ENCODE measurements at places on chromosomes 2 and 18.

GRCh38 chr2:168494190-168494711, 38.2 kb downstream of the CERS6 start:
- no peak for DNase-seq

DNA sequence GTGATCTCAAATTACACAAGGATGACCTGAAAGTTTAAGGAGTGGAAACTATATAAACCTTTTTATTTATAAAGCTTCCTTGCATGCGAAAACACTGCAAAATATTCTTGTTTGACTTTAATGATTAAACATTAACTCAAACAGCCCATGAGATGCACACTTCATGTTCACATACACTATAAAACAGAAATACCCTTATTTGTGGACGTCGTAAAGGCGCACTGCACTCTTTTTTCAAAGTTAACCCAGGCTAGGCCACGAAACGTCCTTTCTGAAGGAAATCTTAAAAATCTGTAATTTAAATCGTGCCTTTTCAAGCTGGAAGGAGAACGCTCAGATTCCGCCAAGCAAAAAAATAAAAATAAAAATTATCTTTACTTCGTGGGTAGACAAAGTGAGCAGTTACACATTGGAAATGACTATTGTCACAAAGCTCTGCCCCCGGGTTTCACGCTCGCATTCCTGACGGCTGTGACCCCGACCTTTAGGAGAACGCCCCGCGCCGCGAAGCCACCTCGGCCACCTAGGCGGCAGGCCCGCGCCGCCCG, 728 bp downstream of the FAM168B start:
- DNase-seq: no peak

DNA sequence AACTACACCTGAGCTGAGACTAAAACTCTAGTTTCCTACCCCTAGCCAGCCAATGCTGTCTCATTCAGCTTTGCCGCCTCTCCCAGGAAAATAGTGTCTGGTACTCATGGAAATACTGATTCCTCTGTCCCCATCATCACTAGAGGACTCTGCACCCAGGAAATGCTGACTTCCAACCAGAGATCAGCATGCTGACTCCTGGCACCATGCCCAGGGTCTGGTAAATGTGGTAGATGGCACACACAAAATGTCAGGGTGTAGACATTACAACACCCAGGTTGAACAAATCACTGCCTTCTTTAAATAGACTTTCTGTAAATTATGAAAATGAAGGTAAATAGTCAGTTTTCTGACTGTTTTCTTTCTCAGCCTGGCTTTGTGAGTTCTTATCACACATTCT, 307.3 kb upstream of the CHAC2 start:
- DNase-seq: no peak

DNA sequence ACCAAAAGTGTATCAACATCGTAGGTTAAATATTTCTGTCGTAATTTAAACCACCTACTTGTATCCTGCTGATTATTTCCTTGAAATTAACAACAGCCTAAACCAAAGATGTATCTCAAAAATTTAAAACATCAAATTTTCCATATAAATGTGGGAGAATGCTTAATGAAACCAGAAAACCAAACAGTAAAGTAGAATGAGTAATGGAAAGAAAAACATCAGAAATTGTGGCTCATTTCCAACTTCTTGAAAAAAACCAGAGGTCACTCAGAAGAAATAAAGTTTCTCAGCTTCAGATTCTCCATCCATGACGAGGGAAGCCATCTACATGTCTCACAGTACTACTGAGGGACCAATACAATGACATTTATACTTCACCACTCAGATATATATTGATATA, 296.5 kb downstream of the NOL4 start:
- no peak for DNase-seq

DNA sequence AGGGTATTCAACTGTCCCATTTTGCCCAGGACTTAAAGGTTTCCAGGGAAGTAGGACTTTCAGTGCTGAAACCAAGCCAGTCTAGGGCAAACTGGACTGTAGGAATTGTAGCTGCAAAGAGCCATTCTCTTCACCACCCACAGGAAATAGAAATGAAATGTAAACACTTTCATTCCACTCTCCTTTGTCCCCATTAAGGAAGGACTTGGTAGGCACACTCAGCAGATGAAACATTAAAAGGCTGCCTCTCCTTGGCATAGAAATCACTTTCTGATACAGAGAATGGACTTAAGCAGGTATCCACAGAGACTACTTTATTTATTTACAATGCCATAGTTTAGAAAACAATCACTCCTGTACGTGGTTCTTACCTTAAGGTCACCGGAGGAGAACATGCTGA, 102.9 kb upstream of the CCDC195 start:
- DNase-seq: no peak

DNA sequence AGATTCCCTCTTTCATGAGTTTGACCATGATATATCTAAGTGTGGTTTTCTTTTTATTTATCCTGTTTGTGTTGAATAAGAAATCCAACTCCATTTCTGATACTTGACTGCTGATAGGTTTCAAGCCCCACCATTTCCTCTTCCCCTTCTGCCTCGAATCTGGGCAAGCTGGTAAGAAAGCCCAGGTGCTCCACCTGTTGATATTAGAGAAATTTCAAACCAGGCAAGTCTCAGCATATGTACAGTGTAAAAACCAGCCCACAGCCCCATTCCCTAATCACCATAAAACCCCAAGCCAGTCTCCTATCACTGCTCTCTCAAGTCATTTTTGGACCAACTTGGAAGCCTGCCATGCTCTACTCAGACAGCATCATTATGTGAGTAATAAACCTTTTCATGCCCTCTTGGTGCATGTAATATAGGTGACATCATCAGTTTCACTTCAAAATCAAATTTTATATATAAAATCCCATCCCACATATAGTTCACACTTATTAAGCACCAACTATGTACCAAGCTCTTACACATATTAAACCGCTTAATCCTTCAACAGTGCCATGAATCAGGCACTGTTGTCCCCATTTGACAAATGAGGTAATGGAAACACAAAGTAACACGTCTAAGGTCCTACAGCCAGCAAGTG, 46.6 kb downstream of the SMAD2 start:
- DNase-seq: no peak

DNA sequence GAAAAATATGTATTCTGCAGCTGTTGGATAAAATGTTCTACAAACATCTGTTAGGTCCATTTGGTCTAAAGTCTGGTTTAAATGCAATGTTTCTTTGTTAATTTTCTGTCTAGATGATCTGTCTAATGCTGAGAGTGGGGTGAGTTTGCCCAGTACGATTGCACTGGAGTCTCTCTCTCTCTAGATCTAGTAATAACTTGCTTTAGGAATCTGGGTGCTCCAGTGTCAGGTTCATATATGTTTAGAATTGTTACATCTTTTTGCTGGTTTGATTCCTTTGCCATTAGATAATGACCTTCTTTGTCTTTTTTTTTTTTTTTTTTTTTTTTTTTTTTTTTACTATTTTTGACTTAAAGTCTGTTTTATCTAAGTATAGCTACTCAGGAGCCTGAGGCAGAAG, 10.4 kb downstream of the GCC2 start:
- DNase-seq: no peak

DNA sequence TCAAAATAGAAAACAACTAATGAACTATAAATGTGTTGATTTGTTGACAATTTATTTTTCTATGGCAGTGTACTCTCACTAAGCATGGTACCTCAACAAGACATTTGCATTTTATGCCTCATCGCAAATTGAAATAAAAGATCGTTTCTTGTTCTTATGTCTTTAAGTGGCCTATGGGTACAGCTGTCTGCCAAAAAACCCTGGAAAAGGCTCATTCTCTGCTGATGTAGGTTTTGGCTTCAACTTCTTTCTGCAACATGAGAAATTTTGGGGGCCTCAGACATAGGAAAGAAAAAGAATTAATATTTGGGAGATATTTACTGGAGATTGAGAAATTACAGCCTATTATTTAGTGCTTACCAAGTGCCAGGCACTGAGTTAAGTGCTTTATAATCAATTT, 205.1 kb upstream of the DPP10 start:
- no peak for DNase-seq

- DNase-seq: no peak
Measured at GRCh38 chr18:66826211-66826610, 222.3 kb upstream of the CDH19 start.

DNA sequence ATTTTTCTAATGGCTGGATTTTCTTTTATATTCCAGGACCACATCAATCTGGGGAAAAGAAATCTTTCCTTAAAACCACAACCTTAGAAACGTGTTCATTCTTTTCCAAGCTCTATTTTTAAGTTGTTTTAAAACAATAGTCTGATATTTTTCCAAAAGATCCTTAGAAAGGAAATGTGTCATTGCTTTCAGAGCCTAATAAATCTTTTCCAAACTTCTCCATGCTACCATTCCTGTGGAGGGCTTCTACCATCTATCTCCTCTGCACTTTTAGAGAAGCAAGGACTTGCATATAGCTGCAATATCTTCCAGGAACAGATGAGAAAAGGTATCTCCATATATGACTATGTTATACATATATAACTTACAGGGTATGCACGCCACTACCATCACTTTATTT, 21.2 kb downstream of the WDFY1 start:
- no peak for DNase-seq

Measured in stimulated activated naive B cell treated with anti-CD40 and anti-IgM and Interleukin-4, amounts not matched to agents 10 μg/mL and 1 μg/mL and 100 μg/mL, for 72 hours (primary cell).